ENCODE measurements at places on chromosomes 3 and 15.

- DNase-seq = no peak
Observed at GRCh38 chr15:36370731-36371112, 208.7 kb upstream of the CDIN1 start.

DNA sequence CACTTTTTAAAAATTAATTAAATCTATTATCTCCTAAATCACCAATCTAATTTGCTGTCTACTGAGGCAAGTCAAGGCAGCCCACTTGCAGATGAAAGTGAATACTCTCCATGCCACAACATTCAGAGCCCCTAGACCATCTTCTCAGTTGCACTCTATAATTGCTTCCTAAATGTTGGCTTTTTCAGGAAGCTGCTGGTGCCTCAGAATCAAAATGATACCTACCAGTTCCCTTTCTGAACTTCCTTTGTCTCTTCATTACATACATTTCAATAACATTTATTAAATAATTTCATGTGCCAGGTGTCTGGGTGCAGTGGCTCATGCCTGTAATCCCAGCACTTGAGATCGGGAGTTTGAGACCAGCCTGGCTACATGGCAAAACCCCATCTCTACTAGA lies 124.1 kb downstream of the SERPINI1 start:
- DNase-seq = no peak

- no peak for DNase-seq
Observed at GRCh38 chr3:5977331-5977730, 789.8 kb downstream of the EDEM1 start.

DNA sequence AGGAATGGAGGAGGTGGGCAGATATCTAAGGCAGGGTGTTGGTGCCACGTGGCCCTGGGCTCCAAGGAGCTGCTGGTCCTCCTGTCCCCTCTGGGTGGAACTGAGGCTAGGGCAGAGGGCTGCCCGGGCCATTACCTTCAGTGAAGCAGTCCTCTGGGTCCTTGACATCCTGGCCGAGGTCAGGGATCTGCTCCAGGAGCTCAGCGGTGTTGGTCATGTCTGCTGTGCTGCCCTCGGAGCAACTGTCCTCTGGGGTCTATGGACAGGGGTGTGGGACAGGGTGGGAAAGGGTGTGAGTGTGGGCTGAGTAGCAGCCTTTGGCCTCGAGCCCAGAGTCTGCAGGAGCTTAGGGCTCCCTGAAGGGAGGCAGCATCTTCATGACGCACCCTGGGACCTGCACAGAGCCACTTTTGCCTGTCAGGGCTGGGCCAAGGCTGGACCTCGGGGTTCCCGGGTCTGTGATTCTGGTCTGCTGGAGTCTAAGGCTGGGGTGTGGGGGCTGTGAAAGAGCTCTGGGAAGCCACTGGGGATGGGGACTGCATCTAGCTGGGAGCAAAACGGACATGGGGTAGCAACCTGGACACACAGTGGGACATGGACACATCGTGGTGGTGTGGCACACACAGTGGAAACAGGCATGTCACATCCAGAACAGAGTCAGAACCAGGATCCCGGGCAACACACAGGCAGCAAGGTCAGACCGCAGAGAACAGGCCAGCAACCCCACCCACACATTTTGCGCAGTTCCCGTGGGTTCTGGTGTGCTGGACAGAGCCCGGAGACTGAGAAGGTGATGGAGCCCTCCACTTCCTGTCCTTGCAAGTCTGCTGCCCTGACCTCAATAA lies 72.7 kb downstream of the SCN5A start:
- DNase-seq = peak; percentile 56

All from upper lobe of right lung (tissue), 1 donor.